ENCODE measurements at places on chromosomes 5 and 9.

DNA sequence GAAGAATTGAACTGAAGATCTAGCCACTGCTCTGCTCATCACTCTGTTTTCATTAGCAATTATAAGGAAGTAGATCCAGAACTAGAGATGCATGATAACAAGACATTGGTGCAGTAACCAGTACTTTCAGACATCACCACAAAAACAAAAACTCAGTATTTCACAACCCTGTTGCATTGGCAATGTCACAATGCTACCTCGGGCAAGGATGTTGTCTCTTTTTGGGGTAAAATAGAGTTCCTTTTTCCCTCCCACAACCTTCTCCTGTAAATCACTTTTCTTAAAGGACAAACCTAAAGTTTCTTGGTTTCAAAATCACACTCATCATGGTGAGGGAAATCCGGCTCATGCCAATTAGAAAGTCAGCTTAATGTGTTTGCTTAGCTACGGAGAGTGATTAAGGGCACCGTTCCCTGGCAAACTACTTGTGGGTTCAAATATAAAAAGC is 420.1 kb upstream of the MEF2C start:
- H3K4me3 ChIP-seq, result no peak overlapping the region
- no peak for DNase-seq
- no peaks in the 10 kb centered on the region for H3K4me1 ChIP-seq
- H3K27ac ChIP-seq, result no peak overlapping the region
- H3K27me3 ChIP-seq, result no peaks in the 10 kb centered on the region
- no peaks in the 10 kb centered on the region for H3K36me3 ChIP-seq

- H3K4me1 ChIP-seq, result no peaks in the 10 kb centered on the region
- H3K36me3 ChIP-seq, result no peaks in the 10 kb centered on the region
- DNase-seq, result no peak
- H3K4me3 ChIP-seq, result no peak overlapping the region
These were observed 105.6 kb downstream of the SEC61B start for GRCh38 chr9:99327667-99328066.

DNA sequence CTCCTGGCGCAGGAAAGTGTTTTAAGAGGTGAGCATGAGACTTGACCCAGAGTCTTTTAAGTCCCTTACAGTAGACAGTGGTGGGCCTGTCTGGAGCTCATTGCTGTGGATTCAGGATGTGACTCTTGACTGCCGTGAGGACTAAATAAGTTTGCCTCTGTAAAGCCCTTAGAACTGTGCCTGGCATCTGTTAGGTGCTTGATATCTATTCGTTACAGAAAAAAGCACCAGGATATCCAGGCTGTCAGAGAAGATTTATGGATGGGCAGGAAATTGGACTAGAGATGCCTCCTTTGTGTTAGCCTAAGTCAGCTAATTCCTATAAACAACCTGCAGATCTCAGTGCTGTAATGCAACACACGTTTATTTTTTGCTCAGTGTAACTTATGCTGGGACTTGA is 12.6 kb downstream of the ERGIC1 start:
- H3K36me3 ChIP-seq, result no peaks in the 10 kb centered on the region
- no peak overlapping the region for H3K4me3 ChIP-seq
- no peaks in the 10 kb centered on the region for H3K27me3 ChIP-seq
- peak; percentile 68 for DNase-seq

- DNase-seq, result peak; percentile 49
- no peak overlapping the region for H3K27ac ChIP-seq
- H3K4me3 ChIP-seq, result no peak overlapping the region
- no peaks in the 10 kb centered on the region for H3K27me3 ChIP-seq
- H3K4me1 ChIP-seq, result no peaks in the 10 kb centered on the region
These were observed 64.4 kb downstream of the NUDT12 start for GRCh38 chr5:103498211-103498610.

GRCh38 chr9:21294904-21295538 is 10.1 kb downstream of the IFNA5 start:
- H3K27me3 ChIP-seq, result no peaks in the 10 kb centered on the region
- H3K27ac ChIP-seq, result no peak overlapping the region
- H3K36me3 ChIP-seq, result no peaks in the 10 kb centered on the region
- no peak overlapping the region for H3K4me3 ChIP-seq
- DNase-seq, result no peak
